ENCODE measurements at places on chromosomes 5 and 9.

DNA sequence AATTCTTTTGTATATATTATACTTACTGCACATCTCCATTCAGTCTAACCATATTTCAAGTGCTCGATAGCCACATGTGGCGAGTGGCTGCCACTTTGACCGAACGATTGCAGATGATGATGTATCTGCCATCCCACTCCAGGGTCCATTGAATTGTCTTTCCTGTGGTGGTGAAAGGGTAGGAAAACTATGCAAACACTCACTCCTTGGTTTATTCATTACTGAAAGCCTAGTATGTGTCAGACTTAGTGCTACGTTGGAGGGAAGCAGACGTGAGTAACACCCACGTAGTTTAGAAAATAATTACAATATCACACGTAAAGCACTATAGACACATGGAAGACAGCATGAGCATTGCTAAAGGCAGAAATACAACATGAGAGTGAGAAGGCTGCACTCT is 353.7 kb downstream of the CSNK1G3 start:
- no peak for DNase-seq

- no peak for DNase-seq
Measured at GRCh38 chr9:134666208-134666607, 24.6 kb downstream of the COL5A1 start.

- DNase-seq, result peak; percentile 33
Measured at GRCh38 chr5:82164977-82165713, 113.0 kb downstream of the RPS23 start.

DNA sequence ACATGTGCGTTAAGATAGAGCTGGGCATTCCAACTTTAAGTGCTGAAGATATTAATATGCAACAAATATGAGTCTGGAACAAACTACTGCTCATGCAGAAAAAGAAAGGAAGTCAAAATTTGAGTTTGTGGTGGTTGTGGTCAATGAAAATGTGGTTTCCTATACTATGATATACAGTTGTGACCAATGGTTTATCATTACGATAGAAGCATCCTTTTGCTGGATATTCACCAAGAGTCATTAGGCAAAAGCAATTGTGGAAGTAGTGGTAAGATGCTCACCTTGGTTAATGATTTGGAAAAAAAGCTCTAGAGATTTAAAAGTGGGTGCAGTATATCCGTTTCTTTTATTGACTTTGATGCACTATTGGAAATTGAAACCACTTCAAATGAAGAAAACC is 1007.0 kb downstream of the NR2F1-AS1 start:
- no peak for DNase-seq

DNA sequence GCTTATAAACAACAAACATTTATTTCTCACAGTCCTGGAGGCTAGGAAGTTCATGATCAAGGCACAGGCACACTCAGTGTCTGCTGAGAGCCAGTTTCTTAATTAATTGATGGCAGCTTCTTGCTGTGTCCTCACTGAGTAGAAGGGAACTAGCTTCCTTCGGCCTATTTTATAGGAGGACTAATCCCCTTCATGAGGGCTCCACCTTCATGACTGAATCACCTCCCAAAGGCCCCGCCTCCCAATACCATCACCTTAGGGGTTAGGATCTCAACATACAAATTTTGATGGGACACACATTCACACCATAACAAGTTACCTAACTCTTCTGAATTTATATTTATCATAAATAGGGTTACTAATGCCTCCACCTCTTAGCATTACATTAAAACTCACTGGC is 129.8 kb downstream of the GNAQ start:
- no peak for DNase-seq

GRCh38 chr5:147403651-147404640 is 105.9 kb downstream of the DPYSL3 start:
- no peak for DNase-seq

DNA sequence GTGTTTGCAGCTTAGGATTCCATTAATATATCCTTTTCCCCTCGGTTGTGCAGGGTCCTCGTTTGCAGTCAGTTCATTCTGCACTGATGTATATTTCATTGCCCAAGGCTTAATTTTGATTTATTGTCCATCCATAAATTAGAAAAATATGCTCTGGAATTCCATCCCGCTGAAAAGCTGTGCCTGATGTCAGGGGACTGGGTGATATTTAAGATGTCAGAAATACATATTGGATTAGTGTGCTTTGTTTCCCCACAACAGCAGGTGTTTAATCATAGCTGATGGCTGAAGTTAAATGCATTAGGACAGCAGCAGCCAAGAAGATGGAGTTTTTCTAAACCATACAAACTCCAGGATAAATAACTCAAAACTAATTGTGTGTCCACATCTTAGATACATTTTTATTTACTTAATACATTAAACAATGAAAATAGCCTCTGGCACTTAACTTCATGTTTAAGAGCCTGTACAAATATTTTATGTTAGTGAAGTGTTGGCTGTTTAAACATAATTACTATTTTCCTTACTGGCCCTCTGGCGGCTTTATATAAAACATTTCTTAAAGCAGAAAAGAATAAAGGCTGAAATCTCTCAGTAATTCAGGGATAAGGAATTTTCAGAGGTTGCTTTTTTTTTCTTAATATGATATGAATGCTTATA is 170.4 kb upstream of the TBCA start:
- DNase-seq, result no peak

DNA sequence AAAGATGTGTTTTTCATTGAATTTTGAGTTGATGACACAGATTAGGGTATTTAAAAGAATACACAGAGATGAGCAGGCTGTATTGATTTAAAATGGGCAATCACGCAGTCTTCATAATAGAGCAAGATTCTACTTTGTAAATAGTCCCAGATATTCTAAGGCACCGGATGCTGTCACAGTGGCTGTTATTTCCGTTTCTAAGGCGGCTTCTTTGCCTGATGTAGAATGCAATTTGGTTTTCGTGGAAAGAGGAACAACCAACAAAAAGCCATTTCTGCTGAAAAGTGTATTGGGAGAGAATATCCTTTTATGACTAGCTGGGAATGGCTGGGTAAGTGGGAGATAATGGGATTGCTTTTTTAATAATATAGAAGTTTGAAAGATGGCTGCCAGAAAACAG is 17.5 kb downstream of the PRKACG start:
- no peak for DNase-seq

DNA sequence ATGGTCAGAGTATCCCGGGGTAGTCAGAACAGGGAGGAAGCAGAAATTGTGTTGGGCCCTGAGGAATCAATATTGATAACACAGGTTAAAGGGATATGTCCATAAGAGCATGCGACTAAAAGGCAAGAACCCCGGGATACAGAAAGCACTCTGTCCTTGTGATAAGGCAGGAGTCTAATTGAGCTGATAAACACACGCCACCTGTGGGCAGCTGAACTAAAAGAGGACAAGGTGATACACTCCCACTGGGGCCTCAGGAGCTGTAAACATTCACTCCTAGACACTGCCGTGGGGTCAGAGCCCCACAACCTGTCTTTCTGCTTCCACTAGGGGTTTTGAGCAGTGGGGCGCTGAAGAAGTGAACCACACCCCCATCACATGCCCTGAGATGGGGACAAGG is 144.7 kb upstream of the MPDZ start:
- no peak for DNase-seq

GRCh38 chr9:75911390-75911789 is 20.9 kb downstream of the PCSK5 start:
- no peak for DNase-seq

DNA sequence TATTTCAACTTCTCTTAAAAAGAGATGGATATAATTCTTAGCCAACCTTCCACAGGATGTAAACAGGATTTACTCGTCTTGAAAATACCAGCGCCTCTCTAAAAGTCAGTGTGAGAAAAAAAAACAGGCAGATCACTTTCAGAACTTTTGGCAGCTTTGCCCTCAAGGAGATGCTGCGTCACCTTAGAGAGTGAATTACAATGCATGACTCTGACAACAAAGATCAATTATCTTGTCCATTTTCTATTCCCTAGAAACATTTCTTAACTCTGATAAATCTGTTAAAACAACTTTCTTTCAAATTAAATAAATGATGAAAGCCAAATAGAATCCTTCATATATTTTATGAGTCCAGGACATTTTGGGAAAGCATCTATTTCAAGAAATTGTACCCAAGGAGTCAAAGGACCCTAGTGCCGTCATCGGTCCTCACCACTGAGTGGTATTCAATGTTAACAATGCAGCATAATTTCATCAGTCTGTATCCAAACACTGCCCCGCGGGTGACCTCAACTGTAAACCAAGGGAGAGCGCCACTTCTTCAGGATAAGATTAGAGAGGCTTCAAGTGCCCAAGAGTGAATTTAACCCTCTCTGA is 536.0 kb downstream of the PDE4D start:
- DNase-seq, result no peak

GRCh38 chr9:108443741-108444140 is 412.0 kb downstream of the ACTL7B start:
- no peak for DNase-seq

- DNase-seq, result no peak
Measured at GRCh38 chr9:4620057-4620765, 41.9 kb upstream of the PLPP6 start.

GRCh38 chr5:65248896-65249295 is 232.8 kb downstream of the ADAMTS6 start:
- DNase-seq, result no peak

DNA sequence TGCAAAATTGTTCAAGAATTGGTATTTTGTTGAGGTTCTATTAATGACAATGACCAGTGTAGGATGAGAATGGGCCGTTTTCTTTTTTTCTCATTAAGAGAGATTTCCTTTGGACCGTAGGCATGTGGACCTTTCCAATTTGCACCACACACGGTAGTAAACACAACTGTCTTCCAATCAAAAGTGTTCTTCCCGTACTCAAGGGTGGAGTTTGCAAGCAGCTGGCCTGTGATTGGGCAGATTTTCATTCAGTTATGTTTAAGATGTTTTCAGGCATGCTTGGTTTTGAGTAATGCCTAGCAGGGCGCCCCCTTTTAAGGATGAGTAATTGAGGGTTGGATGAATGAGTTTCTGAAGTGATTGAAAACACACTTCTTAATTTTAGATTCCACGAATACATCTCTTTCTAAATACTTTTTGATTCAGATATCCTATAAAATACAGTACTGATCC is 2.5 kb downstream of the KDM3B start:
- no peak for DNase-seq

- no peak for DNase-seq
Measured at GRCh38 chr5:105158526-105158925, 1595.9 kb upstream of the NUDT12 start.

DNA sequence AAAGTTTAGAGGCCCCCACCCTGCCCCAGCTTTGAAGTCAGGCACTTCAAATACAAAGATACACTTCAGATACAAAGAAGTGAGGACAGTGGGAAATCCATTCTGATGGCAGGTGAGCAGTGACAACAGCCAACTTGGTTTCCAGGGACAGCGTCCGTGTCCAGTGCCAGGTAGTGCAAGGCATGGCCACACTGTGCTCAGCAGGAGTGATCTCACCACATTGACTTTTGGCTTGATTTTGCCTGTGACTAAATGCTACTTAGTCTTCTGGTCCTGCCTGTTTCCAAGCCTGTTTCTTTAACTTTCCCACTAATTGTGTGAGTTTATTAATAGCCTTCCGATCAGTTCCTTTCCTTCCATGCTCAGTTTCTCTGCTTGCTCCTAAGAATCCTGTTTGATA is 72.6 kb upstream of the PALM2AKAP2 start:
- DNase-seq, result no peak

- no peak for DNase-seq
Measured at GRCh38 chr9:4243113-4243512, 56.8 kb downstream of the GLIS3 start.

- DNase-seq, result no peak
Measured at GRCh38 chr9:89865357-89865756, 260.5 kb downstream of the GADD45G start.

GRCh38 chr9:36598273-36598672 is 25.6 kb downstream of the MELK start:
- no peak for DNase-seq

GRCh38 chr5:151597749-151598148 is 6.6 kb upstream of the FAT2 start:
- no peak for DNase-seq

- DNase-seq, result no peak
Measured at GRCh38 chr5:37272511-37272910, 23.3 kb upstream of the CPLANE1 start.

- no peak for DNase-seq
Measured at GRCh38 chr5:40687321-40687720, 7.6 kb downstream of the PTGER4 start.

- DNase-seq, result no peak
Measured at GRCh38 chr5:7705736-7706135, 145.2 kb downstream of the CFAP90 start.

DNA sequence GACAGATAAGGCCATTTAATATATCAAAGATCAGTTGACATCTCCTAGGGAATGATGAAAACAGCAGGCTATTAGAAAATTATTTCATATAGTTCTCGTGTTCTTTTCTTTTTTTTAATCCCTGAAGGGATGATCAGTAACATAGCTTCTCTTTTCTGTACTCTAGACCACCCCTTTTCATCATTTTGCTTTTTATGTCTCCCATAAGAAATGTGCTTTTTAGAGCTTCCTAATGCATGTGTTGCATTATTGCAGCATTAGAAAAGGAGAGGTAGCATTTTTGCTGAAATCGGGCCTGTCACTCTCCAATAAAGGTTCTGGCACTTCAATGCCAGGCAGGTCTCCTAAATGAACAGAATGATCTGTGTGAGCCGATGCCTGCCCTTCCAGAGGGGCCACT is 143.3 kb downstream of the NTRK2 start:
- DNase-seq, result no peak

DNA sequence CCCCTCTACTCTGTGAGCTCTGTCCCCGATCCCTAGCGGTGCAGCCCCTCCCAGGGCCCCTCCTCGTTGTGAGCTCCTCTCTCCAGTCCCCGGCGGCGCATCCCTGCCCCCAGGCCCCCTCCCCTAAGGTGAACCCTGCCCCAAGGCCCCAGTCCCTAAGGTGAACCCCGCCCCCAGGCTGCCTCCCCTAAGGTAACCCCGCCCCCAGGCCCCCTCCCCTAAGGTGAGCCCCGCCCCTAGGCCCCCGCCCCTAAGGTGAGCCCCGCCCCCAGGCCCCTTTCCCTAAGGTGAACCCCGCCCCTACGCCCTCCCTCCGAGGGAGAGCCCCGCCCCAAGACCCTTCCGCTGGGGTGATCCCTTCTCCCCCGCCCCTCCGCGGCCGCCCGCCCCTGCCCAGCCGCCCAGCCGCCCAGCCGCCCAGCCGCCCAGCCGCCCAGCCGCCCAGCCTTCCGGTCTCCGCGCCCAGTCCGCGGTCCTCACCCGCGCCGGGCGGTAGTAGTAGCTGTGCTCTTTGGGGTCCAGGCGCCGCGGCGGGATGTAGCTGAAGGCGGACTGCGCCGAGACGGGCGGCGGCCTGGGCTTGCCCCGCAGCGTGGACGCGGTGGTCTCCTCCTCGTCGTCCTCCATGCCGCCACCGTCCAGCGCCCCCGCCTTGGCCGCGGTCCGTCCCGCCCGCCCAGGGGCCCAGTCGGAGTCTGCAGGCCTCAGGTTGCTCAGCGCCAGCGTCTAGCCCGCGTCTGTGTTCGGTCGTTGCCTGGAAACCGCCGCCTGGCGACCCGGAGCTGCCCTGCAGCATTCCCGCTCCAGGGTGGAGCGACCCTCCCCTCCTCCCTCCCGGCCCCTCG is at the start of gene CFAP90:
Gene CFAP90, minus strand, starts transcription at position 739 of the 845 bp plus-strand sequence. Its CDS starts 112 bp downstream, at position 627.
- peak; percentile 53 for DNase-seq

DNA sequence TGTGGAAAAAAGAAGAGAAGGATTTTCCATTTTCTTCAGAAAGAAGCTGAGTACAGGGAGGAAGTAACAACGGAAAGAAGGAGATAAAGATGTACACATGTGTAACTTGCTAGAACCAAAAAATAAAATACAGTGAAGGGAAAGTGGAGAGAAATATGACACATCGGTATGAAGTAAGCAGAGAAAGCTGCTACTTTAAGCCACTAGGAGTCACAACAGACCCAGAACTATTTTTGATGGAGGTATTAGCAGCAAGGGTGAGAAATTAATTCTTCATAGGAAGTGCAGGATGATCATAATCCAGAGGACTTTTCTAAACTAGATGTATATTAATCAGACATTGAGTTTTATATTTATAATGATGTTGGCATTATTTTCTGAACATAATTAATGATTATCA is 88.5 kb downstream of the FAM174A start:
- no peak for DNase-seq
